ENCODE measurements at places on chromosomes 6 and 20.

- DNase-seq = no peak
Measured at GRCh38 chr20:36205026-36205425, 31.3 kb upstream of the AAR2 start.

- DNase-seq = no peak
Measured at GRCh38 chr6:16274483-16274882, 36.1 kb downstream of the GMPR start.

GRCh38 chr6:102051001-102051400, 657.5 kb downstream of the GRIK2 start:
- DNase-seq = no peak

- no peak for DNase-seq
Measured at GRCh38 chr6:113495521-113495920, 361.6 kb upstream of the MARCKS start.

DNA sequence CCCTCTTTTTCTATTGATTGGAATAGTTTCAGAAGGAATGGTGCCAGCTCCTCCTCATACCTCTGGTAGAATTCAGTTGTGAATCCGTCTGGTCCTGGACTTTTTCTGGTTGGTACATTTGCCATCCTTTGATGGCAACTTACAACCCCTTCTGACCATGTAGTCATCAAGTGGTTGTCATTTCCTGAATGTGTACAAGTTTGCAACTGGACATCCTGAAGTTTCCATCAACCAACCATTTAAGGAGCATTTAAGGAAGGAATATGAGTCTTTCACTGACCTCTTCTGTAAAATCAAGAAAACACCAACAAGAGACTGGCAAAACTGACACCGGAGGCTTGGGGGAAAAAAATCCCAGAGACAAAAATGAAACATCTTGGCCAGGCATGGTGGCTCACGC, 97.4 kb downstream of the RIN2 start:
- no peak for DNase-seq

DNA sequence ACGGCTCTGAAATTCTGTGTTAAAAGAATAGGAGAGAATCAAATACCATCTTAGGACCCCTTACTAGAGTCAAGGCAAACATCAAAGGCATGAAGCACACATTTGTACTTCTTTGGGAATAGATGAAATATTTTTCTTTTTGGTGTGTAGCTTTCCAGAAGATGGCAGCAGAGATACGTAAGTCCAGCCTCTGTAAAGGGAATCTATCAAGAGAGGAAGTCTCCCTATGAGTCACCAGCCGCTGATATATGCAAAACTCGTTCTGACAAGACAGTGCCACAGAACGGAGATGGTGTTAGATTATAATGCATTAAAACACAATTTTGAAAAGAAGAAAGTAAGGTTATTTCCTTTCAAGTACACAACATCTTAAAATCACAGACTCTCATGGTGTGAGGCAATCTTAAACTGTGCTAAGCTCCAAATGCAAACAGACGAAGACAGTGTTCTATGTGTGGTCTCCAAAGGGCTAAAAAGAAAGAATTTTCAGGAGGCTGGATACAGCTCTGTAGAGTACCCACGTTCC, 120.0 kb upstream of the AGPAT4 start:
- DNase-seq = peak; percentile 53

DNA sequence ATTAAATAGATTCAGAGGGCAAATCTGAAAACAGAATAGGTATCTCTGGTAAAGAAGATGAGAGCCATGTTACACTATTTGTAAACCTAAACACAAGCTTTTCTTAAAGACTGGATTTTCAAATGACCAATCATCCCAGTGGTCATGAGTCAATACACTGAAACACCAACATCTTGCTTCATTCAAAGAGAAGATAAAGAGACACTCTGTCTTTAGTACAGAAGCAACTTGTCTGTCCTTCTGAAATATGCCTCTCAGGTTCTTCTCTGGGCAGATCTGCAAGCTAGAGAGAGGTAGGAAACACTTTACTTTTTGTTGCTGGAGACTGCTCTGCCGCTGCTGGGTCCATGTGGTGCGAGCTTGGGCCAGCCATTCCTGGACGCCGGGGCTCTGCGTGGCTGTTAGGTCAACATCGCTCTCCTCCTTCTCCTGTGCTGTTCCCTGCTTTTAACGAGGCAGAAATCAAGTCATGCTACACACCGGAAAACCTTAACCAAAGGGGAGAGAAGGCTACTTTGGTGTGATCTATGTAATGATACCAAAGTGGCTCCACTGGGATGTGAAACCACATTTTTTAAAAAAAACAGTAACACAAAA, 368.2 kb downstream of the SYNE1 start:
- DNase-seq = no peak

- DNase-seq = no peak
Measured at GRCh38 chr6:144122861-144123260, 27.5 kb upstream of the STX11 start.

- DNase-seq = no peak
Measured at GRCh38 chr6:110432285-110432900, 17.0 kb upstream of the DDO start.

GRCh38 chr6:30565772-30566171, 5.5 kb upstream of the ABCF1 start:
- DNase-seq = no peak

GRCh38 chr6:89063881-89064280, 16.7 kb upstream of the PNRC1 start:
- no peak for DNase-seq

DNA sequence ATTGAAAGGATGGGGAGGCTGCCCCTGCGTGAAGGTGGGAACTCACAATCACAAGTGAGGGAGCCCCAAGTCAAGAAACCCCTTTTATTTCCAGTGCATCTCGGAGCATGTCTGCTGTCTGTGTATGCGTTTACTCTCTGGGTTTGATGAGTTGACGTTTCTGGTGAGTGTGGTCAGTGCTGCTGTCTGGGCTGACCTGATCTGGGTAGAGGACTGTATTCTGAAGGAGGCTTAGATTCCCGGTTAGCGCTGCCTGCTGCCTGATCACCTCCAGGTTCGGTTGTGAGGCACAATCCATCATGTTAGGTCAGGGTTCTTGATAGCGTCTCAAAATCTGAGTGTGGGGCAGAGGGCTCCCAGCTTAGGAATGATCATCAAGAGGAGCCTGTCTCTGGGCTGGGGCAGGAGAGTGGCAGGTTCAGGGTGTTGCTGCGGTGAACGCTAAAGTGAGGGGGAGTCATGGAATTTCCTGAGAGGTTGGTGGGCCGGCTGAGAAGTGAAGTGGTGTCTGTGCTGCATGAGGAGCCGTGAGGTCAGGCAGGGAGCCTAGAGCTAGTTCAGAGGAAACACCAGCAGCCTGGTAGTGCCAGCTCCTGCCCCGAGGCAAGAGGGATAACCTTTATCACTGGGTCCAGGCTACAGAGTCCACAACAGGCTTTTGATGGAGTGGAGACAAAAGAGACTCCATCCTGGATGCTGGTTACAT, 225.3 kb upstream of the CST7 start:
- DNase-seq = no peak

GRCh38 chr6:101626269-101626668, 232.8 kb downstream of the GRIK2 start:
- DNase-seq = no peak

DNA sequence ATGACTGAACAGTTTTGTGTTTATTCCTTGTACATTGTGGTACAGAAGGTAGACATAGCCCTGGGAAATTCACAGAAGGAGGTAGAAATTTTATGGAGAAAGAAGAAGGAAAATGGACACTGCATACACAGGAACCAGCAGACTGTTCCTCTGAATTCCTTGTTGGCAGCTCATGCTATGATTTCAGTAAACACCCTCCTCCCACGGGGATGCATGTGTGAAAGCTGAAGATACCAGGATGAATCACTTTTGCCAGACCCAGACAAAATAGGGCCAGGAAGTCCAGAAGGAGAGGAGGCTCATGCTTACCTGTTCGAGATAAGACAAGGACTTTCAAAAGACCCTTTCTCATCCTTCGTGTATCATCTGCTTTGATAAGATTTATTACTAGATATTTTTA, 110.3 kb upstream of the GGTLC1 start:
- no peak for DNase-seq

DNA sequence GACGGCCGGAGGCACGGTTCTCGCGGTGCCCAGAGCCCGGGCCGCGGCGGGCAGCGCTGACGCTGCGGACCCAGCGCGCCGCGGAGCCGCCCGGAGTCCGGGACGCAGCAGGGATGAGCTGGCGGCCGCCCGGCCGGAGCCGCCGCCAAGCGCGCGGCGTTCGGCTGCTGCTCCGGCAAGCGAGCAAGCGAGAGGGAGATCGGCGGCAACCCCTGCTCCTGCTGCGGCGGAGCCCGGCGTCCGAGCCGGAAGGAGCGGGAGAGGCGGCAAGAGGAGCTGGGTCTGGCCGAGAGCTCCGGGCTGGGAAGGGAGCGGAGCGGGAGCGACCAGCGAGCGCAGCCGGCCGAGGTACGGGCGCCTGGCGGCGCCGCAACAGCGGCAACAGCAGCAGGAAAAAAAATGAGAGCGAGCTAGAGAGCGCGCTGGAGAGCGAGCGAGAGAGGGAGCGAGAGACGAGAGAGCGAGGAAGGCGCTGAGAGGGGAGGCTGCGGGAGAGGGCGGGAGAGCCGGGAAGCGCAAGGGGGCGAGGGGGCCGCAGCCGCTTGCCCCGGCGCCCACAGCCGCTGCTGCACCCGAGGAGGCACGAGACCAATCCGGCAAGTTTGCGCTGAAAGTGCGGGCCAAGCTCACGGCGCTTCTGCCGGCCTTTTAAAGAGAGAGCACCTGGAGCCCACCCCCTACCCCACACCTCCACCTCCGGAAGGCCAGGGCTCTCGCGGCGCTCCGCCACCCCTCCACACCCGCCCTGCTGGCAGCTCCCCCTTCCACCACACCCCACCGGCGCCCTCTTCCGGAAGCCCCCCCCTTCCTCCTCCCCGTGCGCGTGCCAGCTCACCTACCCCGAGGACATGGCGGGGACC, 496 bp downstream of the GRM4 start:
- peak; percentile 40 for DNase-seq

DNA sequence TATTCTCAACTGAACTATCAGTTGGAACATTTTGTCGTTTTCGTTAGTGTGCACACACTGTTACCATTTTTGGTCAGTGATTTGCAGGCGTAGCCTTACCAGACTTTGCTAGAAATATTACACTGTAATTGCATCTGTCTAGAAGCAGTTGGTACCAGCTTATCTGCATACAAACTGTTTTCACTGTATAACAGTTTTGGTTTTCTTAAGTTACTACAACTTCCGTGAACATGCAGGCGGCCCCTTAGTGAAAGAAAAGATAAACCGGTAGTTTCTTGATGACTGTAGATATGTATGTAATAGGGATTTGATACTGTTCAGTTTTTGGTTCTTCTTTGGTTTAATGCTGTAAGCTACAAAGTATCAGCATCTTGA, 1.3 kb downstream of the DSTN start:
- DNase-seq = peak; percentile 24

- no peak for DNase-seq
Measured at GRCh38 chr20:53907968-53908751, 162.2 kb downstream of the BCAS1 start.

DNA sequence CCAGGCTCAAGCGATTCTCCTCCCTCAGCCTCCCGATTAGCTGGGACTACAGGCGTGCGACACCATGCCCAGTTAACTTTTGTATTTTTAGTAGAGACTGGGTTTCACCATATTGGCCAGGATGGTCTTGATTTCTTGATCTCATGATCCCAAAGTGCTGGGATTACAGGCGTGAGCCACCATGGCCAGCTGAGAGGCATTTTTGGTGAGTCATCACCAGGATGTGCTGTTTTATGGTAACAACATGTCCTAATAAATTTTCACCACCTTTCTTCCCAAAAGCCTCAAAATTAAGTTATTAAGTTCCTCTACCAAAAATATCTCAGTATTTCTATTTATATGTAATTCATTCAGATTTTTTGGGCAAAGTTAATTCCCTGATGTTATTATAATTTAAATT, 53.5 kb downstream of the COL21A1 start:
- DNase-seq = no peak

DNA sequence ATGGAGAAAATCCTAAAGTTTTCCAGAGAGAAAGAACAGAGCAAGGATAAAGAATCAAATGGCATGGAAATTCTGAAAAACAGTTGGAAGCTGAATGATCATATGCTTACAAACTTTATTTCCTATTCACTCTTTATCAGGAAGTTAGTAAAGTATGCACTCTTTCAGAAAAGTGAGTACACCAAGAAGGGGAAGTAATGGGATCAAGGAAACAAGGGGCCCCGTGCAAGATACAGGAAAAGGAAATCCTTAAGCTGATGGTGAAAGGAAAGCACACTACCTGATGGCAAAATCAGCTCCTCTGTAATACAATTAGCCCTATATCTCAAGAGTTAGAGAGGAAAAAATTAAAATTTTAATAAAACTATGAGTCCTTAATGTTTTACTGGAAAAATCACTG, 14.0 kb downstream of the CALHM6 start:
- no peak for DNase-seq

GRCh38 chr6:163613668-163614067, 199.2 kb downstream of the QKI start:
- DNase-seq = no peak

DNA sequence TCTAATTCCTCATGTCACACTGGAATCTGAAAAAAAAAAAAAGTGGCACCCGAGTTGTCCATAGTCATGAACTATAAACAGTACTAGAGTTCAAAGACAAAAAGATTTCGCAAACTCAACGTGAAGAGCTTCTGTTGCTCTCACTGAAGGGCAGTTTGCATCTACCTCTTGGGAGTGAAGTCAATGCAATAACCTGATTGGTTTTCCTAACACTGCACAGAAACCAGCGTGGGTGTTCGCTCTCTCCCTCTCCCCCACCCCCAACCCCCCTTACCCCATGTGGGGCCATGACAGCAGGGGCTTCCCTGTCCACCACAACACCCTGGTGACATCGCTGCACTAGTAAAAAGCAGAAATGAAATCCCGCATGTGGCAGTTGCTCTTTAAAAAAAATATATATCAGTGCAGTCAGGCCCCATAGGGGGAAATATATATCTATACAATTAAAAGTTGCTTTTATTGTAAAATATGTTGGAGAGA, 66.9 kb downstream of the GMPR start:
- DNase-seq = no peak

DNA sequence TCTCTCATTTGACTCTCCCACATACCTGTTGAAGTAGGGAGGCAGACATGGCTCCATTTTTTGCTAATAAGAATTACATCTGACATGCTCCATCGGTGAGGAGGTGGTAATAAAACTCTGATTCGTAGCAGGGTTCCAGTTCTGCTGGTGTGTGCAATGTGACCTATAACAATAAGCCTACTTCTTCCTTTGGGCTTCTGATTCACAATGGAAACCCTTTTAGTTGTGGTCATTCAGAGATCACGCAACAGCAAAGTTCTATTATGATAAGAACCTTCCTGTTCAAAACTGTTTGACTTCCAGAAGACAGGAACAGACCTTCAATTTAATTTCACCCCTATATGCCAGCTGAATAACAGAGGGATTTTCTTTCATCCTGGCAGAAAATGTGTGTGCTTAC, 31.4 kb upstream of the GSTA4 start:
- DNase-seq = no peak

Data from stimulated activated naive CD8-positive, alpha-beta T cell treated with anti-CD3 and anti-CD28 coated beads, Interleukin-15, amount 100 ng/mL, for 72 hours (primary cell).